Stimulated activated CD8-positive, alpha-beta memory T cell treated with anti-CD3 and anti-CD28 coated beads, Interleukin-7, amount 100 ng/mL, for 24 hours (primary cell): ENCODE measurements at places on chromosomes 3 and 15.

DNA sequence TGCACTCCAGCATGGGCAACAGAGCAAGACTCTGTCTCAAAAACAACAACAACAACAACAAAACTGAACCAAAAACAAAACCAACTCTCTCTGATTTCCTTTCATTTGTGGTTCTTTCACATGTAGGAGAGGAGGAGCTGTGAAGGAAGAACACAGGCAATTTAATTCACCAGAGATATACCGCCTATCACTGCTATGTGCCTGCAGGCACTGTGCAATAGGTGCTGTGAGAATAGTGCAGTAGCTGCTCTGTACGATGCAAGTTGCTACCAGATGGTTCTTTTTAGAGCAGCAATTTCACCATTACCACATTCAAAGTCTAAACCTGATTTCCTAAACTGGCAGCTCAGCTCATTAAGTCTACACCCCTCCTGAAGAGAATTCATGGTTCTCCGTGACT, 11.3 kb upstream of the PROK2 start:
- no peak for DNase-seq

DNA sequence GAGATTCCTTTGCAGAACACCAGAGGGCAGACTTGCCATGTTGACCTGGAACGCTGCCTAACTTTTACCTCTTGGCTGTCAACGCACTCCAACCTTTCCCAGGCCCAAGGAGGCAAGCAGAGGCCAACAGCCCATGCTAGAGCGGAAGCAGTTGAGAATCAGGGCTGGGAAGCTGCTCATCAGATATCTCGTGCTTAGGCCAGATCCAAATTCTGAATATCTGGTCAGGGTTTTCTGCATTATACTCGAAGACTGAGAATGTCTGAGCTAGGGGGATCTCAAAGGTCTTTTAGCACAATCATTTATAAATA, 2.5 kb downstream of the XIRP1 start:
- no peak for DNase-seq

DNA sequence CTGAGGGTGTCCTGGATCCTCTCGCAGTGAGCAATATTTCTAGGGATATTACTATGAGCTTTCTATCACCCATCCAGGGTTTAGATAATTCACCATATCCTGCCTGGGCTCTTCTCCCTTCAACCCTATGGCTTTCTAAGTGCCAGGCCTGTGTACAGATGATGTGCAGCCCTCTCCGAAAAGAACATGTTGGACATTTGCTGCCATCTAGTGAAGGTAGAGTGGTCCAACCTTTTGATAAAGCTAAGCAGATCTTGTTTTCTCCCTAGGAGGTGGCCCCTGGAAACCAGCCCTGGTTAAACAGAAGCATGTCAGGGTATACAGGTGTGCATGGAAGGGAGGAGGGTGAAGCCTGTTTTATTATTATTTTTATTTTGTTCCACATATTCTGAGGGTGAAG, 27.9 kb upstream of the SCN10A start:
- DNase-seq: no peak

DNA sequence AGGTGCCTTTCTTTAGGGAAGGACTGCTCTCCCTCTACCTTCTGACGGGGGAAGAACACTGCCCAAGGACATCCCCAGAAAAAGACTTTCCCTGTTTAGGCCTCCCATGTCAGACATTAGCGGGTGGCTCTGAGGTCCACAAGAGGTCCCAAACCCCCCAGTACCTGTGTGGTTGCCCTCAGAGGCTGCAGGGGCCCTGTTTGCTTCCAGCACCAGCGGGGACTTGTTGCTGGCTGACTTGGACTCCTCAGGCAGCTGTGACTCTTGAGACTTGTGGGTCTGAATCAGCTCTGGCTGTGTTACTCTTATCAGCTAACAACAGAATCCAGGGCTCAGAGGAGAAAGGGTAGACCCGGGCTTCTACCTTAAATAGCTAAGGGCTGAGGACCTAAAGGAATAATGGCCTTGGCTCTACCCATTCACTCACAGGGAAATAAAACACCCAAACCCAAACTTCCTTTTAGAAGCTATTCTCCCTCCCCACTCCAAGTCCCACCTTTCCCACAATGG, 39.2 kb downstream of the SEMA3G start:
- DNase-seq: no peak

DNA sequence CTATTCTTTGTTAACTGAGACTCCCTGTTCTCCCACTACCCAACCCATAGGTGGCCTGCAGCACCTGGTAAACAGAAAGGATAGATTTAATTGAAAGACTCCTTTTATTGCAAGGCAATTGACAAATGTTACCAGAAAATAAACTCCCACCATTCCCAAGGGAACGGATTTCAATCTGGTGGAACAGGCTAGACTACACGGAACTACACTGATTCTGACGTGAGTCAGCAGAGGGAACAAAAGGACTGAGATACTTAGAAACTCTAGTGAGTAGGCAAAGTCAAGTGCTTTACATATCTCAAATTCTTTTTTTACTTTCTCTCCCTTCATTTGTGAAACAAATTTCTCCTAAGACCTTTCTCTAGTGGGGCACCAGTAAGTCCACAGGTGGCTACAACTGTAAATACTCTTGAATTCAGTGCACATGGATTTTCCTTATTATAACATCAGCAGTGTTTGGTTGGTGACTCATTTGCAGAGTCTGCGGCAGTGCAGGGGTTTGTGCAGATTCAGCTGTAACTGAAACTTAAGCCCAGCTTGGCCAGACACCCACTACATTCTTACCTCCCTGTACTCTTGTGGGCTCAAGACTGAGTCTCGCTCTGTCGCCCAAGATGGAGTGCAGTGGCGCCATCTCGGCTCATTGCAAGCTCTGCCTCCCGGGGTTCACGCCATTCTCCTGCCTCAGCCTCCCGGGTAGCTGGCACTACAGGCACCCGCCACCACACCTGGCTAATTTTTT, 34.3 kb upstream of the PLSCR2 start:
- no peak for DNase-seq

DNA sequence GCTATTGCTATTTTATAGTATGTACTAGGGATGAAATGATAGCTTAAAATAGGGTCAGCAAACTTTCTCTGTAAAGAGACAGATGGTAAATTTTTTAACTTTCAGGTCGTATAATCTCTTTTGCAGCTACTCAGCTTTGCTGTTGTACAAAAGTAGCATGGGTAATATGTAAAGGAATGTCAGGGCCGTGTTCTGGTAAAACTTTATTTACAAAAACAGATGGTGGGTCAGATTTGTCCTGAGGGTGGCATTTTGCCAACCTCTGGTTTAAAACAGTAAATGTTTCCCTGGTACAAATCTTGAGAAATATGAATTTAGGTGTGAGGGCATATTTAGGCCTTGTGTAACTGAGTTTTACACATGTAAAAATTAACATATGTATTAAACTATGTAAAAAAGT, 18.6 kb downstream of the NMD3 start:
- DNase-seq: no peak

- no peak for DNase-seq
Observed at GRCh38 chr3:43644443-43644842, 22.6 kb upstream of the ANO10 start.
